CD8-positive, alpha-beta T cell (primary cell): ENCODE measurements at places on chromosomes 7 and 10. TPM values are rescaled to one million over a fixed set of nuclear protein-coding genes. Genes with fewer than 3 reads are reported as not detected.

Gene UNCX
- total RNA-seq = not detected

- no peak for DNase-seq
These were observed 191.4 kb downstream of the KLF6 start for GRCh38 chr10:3593611-3594010.

DNA sequence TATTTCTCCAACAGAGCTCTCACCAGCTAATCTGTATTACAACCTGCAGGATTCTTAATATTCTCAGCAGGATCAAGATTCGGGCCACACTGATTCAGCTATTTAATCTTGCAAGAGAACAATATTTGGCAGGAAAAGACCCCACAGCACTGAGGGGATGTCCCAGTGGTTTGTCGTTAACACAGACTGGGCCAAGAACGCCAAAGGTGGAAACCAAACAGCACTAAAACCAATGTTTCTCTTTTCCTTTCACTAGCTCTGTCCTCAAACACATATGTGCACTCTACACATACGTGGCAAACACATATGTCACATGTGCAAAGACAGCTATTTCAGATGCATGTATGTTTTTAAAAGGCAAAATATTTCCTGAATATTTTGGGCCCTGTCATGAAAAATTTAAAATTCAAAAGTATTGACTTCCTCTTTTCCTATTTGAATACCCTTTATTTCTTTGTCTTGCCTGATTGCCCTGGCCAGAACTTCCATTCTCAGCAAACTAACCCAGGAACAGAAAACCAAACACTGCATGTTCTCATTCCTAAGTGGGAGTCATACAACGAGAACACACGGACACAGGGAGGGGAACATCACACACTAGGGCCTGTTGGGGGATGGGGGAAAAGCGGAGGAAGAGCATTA is 51.7 kb upstream of the NEBL start:
- DNase-seq = no peak

DNA sequence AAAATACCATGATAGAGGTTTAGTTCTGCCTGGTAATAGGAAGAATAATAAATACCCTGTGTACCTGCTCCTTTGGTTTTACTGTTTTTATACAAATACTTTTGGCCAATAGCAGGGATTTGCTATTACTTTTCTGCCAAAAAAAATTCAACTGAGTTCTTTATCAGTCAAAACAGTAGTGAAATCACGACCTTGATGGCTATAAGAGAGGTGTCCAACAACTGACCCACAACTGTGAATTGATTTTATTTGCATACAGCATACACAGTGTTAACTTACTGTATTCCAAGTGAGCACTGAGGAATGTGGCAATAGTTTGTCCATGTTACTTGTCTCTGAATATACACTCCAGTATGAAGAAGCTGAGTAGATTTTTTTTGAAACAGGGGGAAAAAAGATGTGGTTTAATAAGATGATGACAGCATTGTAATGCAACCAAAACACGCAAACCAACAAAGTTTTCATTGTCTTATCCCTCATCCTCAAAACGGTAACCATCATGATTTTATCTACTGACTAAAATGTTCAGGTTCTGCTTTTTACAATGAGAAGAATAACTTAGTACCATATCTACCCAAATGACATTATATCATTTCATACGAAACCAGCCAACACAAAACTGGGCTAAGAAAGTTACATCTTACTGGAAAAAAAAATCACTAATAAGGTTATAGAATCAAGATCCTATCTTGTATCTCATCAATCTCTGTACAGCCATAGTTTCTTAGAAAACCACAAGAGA is 63.3 kb downstream of the GSAP start:
- DNase-seq = no peak

Gene TMEM176B
- total RNA-seq = not detected

Gene PIP
- not detected for total RNA-seq

GRCh38 chr10:70586348-70586930 is 16.1 kb downstream of the PRF1 start:
- no peak for DNase-seq

DNA sequence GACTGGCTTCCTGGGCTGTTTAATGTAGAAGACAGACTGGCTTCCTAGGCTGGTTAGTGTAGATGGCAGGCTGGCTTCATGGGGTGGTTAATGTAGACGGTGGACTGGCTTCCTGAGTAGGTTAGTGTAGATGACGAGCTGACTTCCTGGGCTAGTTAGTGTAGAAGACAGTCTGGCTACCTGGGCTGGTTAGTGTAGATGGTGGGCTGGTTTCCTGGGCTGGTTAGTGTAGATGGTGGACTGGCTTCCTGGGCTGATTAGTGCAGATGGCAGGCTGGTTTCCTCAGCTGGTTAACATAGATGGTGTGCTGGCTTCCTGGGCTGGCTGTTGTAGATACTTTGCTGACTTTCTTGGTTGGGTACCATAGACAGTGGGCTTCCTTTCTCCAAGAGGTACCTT is 122.9 kb upstream of the PPP2R2D start:
- no peak for DNase-seq

- DNase-seq = no peak
These were observed 61.8 kb upstream of the LRRC18 start for GRCh38 chr10:49001402-49001801.

Gene IKZF1
- 248 TPM for total RNA-seq

DNA sequence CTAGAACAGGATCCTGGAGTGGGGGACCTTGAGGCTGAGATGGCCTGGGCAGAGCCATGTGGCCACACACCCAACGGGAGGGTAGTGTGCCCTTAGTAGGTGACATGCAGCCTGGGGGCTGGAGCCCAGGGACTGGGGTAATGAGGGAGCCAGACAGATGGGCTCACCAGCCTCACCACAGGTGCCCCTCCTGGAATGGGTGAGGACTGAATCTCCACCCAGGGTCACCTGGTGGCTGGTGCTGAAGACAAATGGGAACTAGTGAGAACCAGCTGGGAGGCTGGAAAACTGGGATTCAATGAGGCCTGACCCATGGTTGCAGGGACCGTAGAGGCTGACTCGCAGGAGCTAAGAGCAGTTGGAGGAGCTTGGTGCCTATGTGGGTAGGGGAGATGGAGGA is 6.1 kb downstream of the ZP3 start:
- DNase-seq = no peak

Gene CCL24
- total RNA-seq = not detected

- no peak for DNase-seq
These were observed 210.9 kb upstream of the VSTM2A start for GRCh38 chr7:54331311-54331710.

- DNase-seq = no peak
These were observed 55.1 kb downstream of the TMEM178B start for GRCh38 chr7:141128931-141129330.

DNA sequence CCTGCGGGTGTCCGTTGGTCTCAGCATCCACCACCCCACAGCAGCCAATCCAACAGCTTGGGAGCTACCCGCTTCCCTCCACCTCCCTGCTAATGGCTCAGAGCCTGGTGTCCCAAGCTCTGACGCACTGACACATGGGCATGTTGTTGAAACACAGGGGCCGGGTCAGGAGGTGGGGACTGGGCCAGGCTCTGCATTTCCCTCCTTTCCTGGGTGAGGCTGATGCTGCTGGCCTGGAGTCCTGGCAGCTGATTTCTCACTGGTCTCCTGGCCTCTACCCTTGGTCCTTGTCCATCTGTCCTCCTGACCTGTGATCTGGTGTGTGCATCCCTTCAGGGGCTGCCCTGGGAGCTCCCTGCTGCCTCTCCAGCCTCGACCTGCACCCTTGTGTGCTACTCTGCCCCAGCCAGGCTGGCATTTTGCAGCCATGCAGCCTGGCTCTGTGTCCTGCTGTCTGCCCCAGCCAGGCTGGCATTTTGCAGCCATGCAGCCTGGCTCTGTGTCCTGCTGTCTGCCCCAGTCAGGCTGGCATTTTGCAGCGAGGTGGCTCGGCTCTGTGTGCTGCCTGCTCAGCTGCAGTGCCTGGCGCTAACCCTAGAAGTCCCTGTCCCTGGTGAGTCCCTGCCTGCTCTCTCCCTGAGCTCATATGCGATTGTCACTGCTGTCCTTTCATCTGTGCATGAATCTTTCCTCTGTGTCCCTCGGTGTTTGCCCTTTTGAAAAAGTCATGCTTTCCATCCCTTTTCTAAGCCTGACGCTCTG is 14.0 kb downstream of the AMZ1 start:
- no peak for DNase-seq

Gene TMEM130
- not detected for total RNA-seq

DNA sequence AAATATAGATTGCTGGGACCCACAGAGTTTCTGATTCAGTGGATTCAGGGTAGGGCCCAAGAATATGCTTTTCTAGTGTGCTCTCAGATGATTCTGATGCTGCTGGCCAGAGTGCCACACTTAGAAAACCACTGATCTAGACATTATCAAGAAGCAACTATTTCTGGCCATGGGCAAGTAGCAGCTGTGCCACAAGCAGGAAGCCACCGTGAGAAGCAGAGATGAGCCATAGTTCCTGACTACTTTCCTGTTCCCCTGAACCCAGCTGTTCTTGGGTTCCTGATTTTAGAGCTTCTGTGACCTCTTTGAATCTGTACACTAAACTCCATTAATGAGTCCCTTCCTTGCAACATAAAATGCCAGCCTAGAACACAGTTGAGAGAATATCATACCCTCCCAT is 38.1 kb upstream of the PIK3AP1 start:
- no peak for DNase-seq

Gene TMEM229A
- not detected for total RNA-seq

Gene AKR1C8
- not detected for total RNA-seq

- DNase-seq = no peak
These were observed 36.6 kb downstream of the FIGNL1 start for GRCh38 chr7:50413561-50413960.

DNA sequence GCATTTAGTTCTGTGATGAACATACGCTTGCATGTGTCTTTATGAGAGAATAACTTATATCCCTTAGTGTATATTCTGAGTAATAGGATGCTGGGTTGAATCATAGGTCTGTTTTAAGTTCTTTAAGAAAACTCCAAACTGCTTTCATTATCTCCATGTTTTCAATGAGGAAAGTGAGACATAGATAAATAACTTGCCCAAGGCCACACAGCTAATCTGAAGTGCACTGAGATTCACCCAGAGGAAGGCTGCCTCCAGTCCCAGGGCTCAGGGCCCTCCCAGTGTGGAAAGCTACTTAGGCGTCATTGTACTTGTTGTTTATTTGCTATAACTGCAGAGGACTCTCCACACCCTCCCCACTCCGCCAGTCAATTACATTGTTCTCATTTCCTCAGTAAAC is 126.7 kb downstream of the INHBA start:
- DNase-seq = no peak

- DNase-seq = no peak
These were observed 298.9 kb downstream of the CSTF2T start for GRCh38 chr10:51400392-51401096.

- no peak for DNase-seq
These were observed 560.9 kb downstream of the PTPRN2 start for GRCh38 chr7:158026636-158027265.

DNA sequence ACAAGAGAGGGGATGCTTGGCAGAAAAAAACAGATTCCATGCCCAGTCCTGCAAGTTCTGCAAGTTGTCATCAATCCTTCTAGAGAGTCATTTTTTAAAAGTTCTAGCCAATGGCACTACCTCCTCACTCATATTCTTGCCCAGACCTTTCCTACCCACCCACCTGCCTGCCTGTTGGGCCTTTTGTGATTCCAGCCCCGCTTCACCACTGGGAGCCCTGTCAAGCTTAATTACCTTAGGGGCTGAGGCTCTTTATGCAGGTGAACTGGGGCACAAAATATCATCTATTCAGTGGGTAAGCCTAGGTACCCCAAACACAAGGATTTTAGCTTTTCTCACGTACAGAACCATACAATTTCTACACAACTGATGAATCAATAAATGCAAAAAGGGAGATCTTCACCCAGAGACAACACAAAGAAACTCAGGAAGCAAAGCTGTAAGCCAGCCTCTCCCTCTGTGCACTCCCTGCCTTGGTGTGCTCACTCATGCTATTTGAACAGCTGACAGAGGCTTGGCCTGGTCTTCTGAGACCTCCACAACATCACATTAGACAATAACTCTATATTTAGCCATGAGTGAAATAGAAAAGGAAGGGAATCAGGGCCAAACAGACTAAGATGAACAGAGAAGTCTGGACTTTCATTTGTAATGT is 222.6 kb downstream of the HTR7 start:
- DNase-seq = no peak

DNA sequence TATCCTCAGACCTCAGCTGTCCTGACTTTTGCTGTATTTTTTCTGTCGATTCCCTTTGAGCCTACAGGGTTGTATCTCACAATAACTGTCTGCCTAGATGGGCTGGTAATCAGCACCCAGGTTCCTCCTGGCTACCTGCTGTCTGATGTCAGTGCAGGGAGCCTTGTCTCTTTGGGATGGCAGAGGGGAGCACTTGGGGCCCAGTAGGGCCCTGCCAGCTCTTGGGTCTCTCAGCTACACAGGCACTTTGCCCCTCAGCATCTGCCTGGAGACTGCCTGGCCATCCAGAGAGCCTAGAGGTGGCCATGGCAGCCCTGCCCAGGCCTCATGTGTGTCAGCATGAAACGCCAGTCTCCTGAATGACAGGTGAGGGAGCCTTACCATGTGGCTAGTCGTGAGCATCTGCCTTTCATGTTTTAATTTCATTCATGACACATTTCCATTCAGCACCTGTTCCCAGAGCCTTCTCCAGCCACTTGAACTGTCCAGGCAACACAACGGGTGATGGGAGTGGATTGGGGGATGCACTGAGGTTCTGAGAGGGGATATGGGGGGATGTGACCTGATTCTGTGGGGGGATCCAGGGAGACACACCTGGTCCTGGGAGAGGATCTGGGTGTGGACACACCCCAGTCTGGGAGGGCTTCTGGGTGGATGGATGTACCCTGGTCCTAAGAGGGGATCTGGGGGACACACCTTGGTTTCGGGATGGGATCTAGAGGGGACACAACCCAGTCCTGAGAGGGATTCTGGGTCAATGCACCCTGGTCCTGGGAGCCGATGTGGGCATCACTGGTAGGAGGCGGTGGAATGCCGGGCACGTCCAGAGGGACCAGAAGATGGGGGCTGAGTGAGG is 21.9 kb downstream of the ADCY1 start:
- DNase-seq = no peak

- no peak for DNase-seq
These were observed 735.9 kb downstream of the KCNMA1 start for GRCh38 chr10:76901701-76902100.

Gene MBLAC1
- 4.2 TPM for total RNA-seq

Gene EXOC6
- 7.0 TPM for total RNA-seq

GRCh38 chr7:148379677-148380076 is 210.9 kb upstream of the C7orf33 start:
- no peak for DNase-seq

Gene ZNF736
- total RNA-seq = 23.4 TPM

DNA sequence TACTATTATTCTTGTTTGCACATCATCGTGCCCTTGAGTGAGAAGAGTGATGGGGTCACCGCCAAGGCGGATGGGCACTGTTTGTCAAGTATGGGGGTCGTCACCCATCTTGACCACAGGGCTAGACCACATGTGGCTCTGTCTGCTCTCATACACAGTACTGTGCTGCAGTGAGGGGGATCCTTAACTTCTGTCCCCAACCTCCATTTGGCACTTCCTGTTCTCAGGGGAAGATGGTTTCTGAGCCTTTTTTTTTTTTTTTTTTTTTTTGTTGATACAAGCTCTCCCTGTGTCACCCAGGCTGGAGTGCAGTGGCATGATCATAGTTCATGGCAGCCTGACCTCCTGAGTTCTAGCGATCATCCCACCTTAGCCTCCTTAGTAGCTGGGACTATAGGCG is 13.6 kb downstream of the WBP1L start:
- no peak for DNase-seq

Gene LEP
- total RNA-seq = not detected

Gene TMEM139
- total RNA-seq = not detected

Gene GSDME
- not detected for total RNA-seq
